ENCODE measurements at places on chromosomes 5 and 9.

DNA sequence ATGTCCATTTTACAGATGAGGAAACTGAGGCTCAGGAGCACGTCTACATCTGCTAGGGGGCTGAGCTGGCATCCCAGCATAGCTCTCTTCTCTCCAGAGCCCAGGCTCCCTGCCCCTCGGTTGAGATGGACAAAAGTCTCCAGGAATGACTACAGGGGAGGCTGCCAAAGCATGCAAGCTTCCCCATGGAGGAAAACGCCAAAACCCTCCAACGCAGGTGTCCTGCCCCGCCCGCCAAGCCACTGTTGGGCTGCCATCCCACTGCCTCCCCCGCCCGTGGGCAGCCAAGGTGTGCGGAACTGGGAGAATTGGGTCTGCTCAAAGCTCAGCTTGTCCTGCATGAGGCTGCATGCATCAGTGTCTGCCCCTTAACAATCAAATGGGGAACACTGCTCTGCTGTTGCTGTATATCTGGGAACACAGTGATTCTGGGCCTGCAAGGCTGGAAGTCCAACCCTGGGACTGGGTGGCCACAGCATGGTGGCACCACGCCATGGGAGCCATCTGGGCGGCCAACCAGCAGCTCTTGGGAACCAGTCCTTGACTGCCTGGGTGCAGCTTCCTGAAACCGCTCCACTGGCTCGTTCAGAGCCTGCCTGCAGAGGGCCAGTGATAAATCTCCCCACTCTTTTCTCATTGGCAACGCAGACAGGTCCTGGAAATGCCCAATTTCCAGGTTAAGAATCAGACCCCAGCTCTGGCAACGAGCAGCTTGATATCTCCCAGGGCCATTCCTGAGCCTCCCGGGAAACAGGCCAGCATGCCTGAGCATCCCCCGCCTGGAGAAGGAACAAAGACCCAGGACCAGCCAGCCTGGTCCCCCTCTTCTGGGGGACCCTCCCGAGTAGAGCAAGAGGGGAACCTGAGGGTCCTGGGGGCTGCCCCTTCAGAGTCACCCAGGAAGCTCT, 3.5 kb downstream of the RALGDS start:
- DNase-seq: no peak

GRCh38 chr5:93409691-93410090, 171.3 kb downstream of the NR2F1-AS1 start:
- no peak for DNase-seq

DNA sequence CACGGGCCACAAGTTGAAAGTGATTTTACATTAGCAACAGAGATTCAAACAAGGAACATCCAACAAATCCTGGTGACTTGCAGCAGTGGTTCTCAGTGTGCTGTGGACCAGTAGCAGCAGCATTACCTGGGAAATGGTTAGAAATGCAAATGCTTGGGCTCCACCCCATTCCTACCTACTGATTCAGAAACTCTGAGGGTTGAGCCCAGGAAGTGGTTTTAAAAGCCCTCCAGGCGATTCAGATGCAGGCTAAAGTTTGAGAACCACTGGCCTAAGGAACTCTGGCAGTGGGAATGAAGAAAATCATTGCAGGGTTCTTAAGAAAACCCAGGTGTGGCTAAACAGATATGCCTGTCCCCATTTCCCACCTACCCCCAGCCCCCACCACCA, 398.8 kb downstream of the ENC1 start:
- DNase-seq: no peak

DNA sequence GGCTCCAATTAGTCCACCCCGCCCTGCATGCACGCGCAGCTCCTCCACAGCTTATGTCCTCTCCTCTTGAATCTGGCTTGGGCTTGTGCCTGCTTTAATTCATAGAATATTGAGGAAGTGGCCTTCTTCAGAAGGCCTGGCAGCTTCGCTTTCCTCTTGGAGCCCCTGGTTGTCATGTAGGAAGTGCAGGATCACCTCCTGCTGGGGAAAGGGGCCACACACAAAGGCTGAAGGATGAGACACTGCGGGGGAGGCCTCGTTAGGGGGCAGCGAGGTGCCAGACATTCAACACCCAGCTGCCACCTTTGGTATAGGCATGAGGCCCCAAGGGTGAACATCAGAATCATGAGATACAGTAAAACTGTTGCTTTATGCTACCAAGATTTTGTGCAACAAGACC, 2.7 kb upstream of the CNOT6 start:
- no peak for DNase-seq

- no peak for DNase-seq
Measured at GRCh38 chr5:72378639-72379289, 58.6 kb downstream of the PTCD2 start.

- no peak for DNase-seq
Measured at GRCh38 chr5:169691471-169691870, 54.4 kb downstream of the DOCK2 start.

DNA sequence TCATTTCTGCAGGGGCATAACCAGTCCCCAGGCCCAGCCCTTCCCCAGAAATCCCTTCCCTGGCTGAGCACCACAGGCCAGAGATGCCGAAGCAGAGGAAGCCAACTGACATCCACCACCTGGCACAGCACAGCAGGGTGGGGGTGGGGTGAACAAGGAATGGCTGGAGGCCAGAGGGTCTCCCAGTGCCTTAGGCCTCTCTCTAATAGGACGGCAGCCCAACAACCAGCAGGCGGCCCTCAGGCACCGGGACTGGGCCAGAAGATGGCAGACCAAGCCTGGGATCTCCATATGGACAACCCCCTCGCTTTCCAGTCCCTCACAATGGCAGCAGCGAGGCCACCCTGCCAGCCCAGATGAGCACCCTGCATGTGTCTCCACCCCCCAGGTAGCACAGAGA, 13.2 kb downstream of the PDLIM4 start:
- DNase-seq: no peak

DNA sequence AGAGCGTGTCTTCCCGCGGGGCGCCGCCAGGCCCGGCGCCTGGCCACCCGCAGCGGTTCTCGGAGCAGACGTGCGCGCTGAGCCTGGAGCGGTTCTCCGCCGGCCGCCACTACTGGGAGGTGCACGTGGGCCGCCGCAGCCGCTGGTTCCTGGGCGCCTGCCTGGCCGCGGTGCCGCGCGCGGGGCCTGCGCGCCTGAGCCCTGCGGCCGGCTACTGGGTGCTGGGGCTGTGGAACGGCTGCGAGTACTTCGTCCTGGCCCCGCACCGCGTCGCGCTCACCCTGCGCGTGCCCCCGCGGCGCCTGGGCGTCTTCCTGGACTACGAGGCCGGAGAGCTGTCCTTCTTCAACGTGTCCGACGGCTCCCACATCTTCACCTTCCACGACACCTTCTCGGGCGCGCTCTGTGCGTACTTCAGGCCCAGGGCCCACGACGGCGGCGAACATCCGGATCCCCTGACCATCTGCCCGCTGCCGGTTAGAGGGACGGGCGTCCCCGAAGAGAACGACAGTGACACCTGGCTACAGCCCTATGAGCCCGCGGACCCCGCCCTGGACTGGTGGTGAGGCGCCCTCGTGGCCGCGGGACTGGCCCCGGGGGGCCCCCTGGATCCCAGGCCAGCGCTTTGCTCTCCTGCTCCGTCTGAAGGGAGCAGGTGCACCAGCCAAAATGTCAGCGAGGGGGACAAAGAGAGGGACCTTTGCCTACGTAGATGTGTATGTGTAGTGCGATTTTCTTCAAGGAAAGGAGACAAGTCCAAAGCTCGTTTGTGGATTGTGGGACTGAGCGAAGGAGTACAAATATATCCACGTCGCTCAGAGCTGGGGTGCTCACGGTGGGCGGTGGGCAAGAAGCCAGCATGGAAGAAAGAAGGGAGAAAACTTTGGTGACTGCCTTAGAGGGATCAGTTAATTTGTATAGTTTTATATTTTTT, 19.5 kb downstream of the BTNL9 start:
- no peak for DNase-seq

DNA sequence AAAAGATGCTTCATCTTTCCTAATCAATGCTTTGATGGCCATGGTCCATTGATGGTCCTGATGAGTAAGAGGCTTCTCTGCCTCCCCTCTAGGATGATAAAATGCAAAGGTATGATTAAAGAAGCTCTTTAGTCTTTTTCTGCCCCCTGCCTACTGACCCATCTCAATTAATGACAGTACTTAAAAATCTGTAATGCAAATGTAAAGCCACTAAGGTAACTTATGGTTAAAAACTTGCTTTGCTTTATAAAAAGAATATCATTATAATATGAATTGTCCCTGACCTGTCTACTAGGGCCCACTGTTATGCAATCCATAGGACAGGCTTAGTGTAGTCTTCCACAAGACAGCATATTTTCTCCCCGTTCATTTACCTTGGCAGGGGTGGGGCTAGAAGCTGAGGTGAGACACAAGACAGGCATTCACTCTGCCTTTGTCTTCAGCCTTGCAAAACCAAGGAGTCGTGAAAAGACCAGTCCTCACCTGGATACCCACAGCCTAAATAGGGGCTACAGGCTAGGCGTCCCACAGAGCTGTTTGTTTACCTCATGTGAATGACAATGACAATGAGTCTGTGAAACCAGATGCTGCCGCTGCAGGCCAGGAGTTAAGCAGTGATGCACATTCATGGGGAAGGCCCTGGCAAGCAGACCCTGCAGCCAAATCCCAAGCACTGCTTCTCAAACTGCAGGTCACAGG, 60.4 kb downstream of the BNC2 start:
- DNase-seq: no peak

DNA sequence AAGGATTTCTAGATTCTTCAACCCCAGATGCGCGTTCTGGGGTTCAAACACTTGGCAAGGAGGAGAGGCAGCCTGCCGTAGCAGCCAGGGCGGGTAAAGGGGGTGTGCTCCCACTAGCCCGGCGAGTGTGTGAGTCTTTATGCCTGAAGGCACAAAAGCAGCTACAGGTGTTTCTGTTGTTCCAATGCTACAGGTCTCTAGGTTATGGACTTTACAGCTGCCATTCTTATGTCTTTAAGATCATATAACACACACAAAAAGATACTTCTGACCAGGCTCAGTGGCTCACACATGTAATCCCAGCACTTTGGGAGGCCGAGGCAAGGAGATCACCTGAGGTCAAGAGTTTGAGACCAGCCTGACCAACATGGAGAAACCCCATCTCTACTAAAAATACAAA, 133.6 kb upstream of the RETREG1 start:
- no peak for DNase-seq

- no peak for DNase-seq
Measured at GRCh38 chr5:95823738-95824609, 1.4 kb upstream of the GLRX start.

DNA sequence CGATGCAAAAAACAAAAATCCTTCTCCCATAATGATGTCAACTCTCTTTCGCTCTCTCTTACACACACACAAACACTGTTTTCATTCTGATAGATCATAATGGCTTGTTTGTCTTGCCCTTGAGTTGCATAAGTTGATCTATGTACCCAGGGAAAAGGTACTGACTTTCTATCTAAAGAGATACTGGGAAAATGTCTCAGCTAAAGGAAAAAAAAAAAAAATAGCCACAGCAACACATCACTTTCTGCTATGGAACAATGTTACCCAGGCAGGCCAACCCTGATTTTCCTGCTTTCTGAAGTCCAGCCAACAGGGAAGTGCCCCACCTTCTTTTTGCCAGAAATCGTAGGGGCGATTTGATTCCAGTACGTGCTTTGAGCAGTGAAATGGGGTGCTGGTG, 212.6 kb upstream of the ACTBL2 start:
- DNase-seq: no peak

GRCh38 chr5:62786099-62786498, 207.5 kb downstream of the LRRC70 start:
- DNase-seq: no peak

DNA sequence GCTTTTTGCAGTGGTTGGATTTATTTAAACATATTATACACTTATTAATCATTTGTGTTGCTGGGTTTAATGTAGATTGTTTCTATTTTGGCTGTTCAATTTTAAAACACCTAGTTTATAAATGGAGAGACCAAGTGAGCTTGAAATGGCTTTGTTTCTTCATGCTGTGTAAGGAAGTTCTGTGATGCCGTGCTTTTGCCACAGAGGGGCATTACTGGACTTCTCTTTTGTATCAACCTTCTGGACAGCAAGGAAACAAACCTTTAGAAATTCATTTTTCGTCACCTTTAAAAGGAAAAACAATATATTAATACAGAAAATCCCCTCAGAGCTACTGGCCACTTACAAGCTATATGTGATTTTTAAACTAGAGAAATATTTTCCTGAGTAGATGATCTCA, 81.9 kb downstream of the DMRTA1 start:
- no peak for DNase-seq

DNA sequence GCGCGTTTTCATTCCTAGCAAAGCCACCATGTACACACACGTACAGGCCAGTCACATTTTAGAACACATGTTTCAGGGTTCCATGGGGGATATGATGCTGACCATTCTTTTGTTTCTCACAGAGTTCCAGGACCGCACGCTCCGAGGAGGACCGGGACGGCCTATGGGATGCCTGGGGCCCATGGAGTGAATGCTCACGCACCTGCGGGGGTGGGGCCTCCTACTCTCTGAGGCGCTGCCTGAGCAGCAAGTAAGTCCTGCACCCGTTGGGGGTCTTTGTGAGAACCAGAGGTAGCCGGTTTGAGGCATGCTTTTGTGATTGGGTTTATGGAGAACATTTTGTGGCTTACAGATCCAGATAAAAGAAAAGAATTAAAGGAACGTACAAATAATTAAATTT, 30.8 kb downstream of the ADAMTSL1 start:
- no peak for DNase-seq

GRCh38 chr9:18688581-18689565, 214.9 kb downstream of the ADAMTSL1 start:
- DNase-seq: no peak

GRCh38 chr5:126503602-126504104, 80.4 kb downstream of the GRAMD2B start:
- DNase-seq: no peak

DNA sequence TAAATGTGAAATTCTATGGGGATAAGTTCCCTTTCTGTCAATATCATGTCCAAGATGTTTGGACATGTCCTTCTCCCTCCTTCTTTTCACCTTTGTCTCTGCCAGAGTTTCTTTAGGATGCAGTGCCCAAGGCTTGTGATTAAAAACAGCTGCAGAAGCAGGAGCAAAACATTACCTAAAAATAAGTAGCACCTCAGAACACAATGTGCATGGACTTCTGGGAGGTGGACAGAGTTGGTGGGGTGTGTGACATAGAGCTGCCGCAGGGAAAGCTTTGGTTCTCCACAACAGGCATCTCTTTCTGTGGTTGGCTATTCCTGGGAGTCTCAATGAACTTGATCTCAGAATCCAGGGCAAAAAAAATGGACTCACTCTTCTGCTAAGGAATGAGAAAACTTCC, 97.0 kb downstream of the SEC61B start:
- DNase-seq: no peak

GRCh38 chr5:154977409-154977808, 36.1 kb upstream of the KIF4B start:
- no peak for DNase-seq

GRCh38 chr5:95086927-95087815, 197.7 kb downstream of the MCTP1 start:
- no peak for DNase-seq

GRCh38 chr9:36064448-36065037, 27.8 kb downstream of the RECK start:
- DNase-seq: no peak
